ENCODE measurements at places on chromosomes 5 and 9.

DNA sequence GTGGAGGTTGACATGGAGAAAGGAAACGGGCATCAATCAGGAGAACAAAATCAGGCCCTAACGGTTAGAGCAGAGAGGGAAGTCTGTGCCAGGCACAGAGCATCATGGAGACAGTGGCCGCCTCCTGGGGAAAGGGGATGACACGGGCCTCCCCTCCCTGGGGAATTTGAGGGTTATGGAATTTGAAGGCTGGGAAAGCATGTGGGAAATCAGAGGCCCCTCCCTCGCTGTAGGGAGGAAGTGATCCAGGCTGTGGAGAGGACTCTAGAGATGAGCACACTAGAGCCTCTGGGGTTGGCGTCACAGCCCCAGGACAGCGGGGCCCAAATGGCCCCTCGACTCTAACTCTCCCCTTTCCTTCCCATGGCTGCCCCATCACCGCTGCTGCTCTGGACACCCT, 36.7 kb downstream of the PROP1 start:
- DNase-seq = no peak

- no peak for DNase-seq
Measured at GRCh38 chr5:66637994-66638393, 41.8 kb downstream of the MAST4 start.

GRCh38 chr5:142618130-142618523, 67.8 kb downstream of the FGF1 start:
- DNase-seq = no peak

- no peak for DNase-seq
Measured at GRCh38 chr5:97225222-97225621, 42.2 kb upstream of the RIOK2 start.

- DNase-seq = no peak
Measured at GRCh38 chr9:137444106-137444790, 3.1 kb upstream of the ENTPD8 start.

- DNase-seq = no peak
Measured at GRCh38 chr5:172696171-172696849, 55.2 kb downstream of the NEURL1B start.

- no peak for DNase-seq
Measured at GRCh38 chr9:69104830-69105527, 69.1 kb upstream of the TJP2 start.

GRCh38 chr9:78778861-78779374, 482.0 kb downstream of the PSAT1 start:
- no peak for DNase-seq

GRCh38 chr5:142453932-142454331, 129.1 kb upstream of the SPRY4 start:
- no peak for DNase-seq

- DNase-seq = no peak
Measured at GRCh38 chr9:19799784-19800183, 10.9 kb upstream of the SLC24A2 start.

GRCh38 chr5:42270771-42271170, 152.5 kb upstream of the GHR start:
- no peak for DNase-seq

DNA sequence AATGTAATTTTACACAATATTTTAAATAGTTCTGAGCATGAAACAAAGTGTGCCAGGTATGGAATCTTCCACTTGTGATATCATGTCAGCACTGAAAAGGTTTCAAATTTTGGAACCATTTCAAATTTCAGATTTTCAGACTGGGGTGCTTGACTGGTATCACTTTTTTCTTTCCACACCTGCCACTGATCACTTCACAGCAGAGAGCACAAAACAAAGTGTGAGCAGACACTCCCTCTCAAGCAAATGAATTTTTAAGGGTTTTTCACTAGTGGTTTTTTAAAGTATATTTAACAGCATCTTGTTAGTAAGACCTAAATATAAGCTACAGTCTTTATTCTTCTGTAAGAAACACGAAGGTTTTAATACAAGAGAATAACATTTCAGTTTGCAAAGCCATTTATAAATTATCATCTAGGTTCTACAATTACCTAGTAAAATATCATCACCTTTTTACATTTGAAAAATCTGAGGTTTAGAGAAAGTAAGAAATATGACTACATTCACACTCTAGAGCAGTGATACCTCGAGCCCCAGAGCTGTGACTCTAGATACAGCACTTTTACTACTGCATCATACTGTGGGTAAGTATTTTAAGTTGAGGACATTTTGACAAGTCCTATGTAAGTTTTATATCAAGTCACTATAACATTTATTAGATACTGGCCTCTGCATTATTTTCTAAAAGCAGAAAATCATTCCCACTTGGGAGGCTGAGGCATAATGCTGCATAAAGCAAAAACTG, 14.6 kb downstream of the GOLPH3 start:
- no peak for DNase-seq

DNA sequence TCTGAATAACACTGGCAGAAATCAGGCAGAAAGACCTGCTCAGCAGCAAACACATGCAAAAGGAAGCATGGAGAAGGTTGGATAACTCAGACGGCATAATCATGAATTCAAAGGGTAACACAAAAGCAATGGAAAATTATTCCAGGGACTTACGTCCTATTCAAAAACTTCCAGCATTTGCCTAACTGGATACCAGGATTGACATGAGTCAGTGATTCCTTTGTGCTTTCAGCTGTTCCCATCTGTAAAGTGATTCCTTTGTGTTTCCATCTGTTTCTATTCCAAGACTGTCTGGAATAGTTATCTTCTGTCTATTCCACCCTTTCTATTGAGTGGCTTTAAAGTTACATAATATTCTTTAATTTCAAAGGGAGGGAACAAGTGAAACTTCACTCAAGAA, 1361.7 kb upstream of the CDH9 start:
- no peak for DNase-seq

- DNase-seq = no peak
Measured at GRCh38 chr9:18990494-18990893, 42.5 kb downstream of the SAXO1 start.

Measured in activated CD4-positive, alpha-beta T cell treated with anti-CD3 and anti-CD28 coated beads, Interleukin-2, amount 50 U/mL, for 24 hours (primary cell).